ENCODE measurements at places on chromosomes 2 and 18.
A peak's percentile ranks its signal among the peaks of the same experiment; 100 is the strongest.

DNA sequence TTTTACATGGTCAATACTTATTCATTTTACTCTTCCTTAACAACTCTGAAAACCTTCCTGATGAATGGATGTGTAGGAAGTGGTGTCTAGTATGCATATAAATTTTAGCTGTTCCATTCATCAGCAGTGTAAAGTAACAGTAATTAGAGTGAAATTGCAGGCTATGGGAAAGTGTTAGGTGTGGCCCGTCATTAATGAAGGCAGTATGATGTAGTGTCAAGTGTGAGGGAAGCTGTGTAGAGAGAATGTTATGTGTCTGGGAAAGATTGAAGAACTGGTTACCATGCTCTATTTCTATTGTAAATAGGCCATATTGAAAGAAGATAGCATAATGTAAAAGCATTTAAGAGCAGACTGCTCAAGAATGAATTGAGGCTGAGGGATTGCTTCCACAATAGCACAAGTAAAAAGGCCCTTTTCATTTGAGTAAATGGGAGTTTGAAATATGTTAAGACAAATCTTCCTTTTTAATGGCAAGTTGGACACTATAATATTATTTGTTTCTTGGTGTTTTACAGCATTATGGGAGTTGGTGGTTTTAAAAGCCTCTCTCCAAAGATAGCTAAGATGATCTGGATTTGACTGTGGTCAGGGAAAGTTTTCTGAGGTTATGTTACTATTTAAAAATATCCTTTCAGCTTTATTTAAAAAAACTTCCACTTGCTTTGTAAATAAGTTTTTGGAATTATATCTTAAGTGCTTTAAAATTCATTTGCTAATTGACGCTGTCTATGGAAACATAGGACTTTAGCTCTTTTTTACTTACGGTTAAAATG is 401.0 kb upstream of the ZEB2 start:
- no peak for DNase-seq

- DNase-seq = no peak
Observed at GRCh38 chr18:56873441-56874140, 222.4 kb downstream of the WDR7 start.

DNA sequence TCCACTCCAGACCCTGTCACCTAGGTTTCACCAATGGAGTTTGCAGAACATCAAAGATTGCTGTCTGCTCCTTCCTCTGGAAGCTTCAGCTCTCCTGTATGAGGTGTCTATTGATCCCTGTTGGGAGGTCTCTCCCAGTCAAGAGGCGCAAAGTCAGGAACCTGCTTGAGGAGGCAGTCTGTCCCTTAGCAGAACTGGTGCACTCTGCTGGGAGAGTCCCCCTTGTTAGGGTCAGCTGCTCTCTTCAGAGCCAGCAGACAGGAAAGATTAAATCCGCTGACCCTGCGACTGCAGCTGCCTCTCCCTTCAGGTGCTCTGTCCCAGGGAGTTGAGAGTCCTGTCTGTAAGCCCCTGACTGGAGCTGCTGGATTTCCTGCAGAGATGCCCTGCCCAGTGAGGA is 195.7 kb downstream of the PPP1R1C start:
- DNase-seq = no peak

DNA sequence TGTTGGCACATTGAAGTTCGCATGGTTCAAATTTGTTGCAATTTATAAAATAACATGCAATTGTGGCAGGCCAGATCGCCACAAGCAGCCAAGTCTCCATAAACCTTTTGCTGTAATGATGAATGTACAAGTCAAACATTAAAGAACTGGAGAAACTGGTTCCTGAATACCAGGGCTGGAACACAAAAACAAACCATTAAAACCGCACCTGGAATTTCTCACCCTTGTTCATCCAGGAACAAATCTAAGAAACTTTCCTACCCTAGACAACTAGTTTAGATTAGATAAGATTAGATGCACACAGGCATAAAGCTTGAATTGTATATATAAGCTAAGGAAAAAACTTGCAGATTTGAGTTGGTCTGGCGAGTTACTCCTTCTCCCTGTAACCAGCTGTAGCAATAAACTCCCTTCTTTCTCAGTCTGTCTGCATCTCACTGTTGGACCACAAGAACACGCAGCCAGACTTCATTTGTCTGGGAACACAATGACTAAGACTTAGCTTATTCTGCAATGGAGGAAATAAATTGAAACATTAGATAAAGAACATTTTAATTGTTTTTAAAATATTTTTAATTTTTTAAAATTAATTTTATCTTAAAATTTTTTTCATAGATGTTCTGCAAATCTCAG is 1835.5 kb upstream of the LRRTM1 start:
- DNase-seq = no peak

GRCh38 chr2:215355801-215356200 is 43.9 kb downstream of the ATIC start:
- DNase-seq = no peak

GRCh38 chr2:103264058-103264768 is 502.4 kb downstream of the TMEM182 start:
- no peak for DNase-seq

DNA sequence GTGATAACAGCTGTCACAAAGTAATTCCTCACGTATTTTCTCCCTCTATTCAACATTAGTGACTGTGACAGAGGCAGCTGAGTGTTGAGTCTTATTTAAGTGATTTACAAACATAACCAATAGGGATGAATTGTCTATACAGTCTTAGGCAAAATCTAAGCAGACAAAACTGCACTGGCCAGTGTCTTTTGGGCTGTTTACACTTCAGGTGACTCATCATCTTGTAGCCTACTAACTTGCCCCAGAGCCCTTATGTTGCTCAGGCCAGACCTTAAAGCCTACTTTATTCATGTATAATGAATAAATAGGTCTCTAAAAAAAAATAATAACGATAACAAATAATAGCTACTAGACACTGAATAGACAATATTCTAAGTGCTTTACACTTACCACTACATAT is 17.2 kb downstream of the THOC1 start:
- no peak for DNase-seq

- DNase-seq = no peak
Observed at GRCh38 chr2:204687776-204688175, 142.5 kb downstream of the PARD3B start.

DNA sequence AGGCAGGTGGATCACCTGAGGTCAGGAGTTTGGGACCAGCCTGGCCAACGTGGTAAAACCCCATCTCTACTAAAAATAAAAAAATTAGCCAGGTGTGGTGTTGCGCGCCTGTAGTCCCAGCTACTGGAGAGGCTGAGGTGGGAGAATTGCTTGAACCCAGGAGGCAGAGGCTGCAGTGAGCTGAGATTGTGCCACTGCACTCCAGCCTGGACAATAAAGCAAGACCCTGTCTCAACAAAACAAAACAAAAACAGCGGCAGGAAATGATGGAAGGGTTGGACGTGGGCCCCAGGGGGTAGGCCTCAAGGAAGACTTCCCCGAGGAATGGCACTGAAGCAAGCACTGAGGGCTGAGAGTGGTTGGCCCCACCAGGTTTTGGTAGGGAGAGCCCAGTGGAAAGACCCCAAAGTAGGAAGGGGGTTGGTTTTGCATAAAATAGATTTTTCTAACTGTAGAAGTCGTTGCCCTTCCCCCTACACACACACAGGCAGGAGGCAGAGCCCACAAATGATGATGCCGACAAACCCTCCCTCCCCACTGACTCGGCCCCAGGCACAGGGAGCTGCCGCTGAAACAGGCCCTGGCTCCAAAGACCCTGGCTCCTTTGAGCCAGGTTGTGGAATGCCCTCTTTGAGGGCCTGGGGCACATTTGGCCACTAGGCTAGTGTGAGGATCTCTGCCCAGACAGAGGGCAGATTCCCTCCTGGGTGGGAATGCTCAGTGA is 104.8 kb downstream of the CABLES1 start:
- no peak for DNase-seq

DNA sequence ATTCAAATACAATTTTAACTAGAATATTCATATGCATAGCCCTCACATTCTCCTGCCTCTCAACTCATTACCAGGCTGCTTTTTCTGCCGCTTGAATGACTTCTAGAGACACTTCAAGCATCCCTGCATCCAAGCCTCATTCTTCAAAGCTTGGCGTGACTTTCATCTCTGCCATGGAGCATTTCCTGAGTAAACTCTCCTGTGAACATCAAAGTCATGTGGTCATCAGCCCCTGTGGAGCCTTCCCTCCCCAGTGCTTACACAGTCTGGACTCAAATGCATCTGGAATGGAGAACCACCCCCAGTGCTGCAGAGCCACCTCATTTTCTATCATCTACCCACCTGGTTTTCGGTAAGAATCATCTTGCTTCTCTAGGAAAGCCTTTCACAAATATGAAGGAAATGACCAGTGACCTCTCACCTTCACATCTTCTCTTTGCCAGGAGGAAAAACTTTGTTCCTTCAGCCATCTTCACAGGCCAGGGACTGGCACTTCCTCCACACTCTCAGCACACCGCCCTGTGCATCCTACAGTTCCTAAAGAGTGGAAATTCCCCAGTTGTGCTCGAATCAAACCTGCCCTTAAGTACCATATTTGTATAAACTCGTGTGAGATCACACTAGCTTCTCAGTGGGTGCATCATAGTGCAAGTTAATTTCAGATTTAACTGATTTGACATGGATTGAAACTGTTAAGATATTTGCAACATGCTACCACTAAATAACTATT is 116.4 kb downstream of the COL6A3 start:
- DNase-seq = no peak

DNA sequence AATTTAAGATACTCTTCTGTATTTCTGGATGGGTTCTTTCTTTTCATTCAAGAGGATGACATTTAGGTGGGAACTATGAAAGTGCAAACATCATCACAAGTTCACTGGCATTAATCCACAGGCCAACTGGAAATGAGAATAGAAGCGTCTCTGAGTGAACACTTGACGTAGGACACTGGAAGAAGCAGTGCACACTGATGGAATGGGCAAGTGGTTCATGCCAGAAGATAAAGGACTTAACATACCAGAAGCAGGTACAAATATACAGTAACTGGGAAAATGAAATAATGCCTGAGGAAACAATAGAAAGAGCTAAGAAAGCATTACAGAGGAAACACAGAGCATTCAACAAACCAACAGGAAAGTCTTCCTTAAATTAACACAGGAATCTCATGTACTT is 120.9 kb upstream of the CCDC195 start:
- no peak for DNase-seq

DNA sequence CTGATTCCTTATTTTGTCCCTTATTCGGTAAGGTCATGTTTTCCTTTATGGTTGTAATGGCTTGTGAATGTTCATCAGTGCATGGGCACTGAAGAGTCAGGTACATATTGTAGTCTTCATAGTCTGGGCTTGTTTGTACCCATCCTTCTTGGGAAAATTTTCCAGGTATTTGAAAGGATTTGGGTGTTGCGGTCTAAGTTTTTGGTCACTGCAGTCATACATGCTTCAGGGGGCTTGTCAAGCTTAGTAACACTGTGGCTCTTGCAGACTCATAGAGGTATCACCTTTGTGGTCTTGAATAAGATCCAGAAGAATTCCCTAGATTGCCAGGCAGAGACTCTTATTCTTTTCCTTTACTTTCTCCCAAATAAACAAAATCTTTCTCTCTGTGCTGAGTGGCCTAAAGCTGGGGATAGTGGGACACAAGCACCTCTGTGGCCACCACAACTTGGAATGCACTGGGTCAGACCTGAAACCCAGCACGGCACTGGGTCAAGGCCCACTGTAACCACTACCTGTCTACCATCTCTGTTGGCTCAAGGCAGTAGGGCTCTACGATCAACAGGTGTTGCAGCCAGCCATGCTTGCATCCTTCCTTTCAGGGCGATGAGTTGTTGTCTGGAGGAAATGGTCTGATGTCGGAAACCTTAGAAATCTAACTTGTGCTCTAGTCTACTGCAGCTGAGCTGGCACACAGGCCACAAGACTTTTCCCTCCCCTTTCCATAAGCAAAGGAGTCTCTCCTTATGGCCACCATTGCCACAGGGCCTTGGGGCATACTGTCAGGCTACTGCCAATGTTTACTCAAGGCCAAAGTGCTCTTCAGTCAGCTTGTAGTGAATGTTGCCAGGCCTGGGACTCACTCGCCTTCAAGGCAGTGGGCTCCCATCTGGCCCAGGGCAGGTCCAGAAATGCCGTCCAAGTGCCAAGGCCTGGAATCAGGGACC is 21.5 kb downstream of the IL1RN start:
- DNase-seq = no peak

- no peak for DNase-seq
Observed at GRCh38 chr2:236558993-236559978, 10.3 kb upstream of the ACKR3 start.

- DNase-seq = no peak
Observed at GRCh38 chr2:220096406-220096805, 469.0 kb downstream of the SLC4A3 start.

GRCh38 chr2:96642564-96643360 is at the start of gene FER1L5:
Gene FER1L5 (plus strand): TSS chr2:96642764. CDS start chr2:96642837, 73 bp downstream.
- no peak for DNase-seq

- no peak for DNase-seq
Observed at GRCh38 chr2:162967147-162967546, 128.6 kb upstream of the KCNH7 start.

- peak; percentile 31 for DNase-seq
Observed at GRCh38 chr2:204892506-204893255, 347.4 kb downstream of the PARD3B start.

DNA sequence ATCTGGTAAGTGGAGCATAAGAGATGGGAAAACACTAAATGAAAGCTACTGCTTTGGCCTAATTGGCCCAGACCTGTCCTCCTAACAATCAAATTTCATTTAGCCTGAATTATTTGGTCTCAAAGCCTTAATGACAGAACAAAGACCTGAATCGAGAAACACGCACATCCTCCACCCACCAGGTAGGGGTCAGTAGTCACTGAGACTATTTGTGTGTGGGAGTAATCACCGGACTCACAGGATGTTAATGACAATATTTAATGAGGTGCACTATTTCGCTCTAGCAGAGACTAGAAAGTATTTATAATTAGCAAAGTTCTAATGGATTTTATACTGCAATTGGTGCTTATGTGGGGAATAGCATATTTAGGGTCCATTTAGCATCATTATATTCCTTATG is 68.1 kb downstream of the RBM43 start:
- no peak for DNase-seq

- DNase-seq = no peak
Observed at GRCh38 chr2:111037128-111037527, 83.6 kb upstream of the BCL2L11 start.

- no peak for DNase-seq
Observed at GRCh38 chr2:68225119-68225632, 27.2 kb downstream of the PPP3R1 start.

GRCh38 chr18:11366410-11366809 is 217.0 kb upstream of the PIEZO2 start:
- DNase-seq = peak; percentile 31

DNA sequence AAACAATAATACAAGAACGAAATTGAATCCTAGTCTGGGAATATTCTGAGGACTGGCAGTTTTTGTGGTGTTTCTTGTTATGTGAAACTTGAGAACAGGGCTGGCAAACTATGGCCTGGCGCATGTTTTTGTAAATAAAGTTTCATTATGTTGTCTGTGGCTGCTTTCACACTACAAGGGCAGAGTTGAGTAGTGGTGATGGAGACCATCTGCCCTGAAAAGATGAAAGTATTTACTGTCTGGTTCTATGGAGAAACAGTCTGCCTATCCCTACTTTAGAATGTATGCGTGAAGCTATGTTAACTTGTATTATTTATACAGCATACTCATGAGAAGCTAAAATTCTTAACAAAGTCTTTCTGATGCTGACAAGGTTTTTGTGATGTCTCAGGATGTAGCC is 351.9 kb downstream of the LRRTM1 start:
- no peak for DNase-seq
